H54 (cell line): ENCODE measurements at places on chromosomes 12 and 14.

DNA sequence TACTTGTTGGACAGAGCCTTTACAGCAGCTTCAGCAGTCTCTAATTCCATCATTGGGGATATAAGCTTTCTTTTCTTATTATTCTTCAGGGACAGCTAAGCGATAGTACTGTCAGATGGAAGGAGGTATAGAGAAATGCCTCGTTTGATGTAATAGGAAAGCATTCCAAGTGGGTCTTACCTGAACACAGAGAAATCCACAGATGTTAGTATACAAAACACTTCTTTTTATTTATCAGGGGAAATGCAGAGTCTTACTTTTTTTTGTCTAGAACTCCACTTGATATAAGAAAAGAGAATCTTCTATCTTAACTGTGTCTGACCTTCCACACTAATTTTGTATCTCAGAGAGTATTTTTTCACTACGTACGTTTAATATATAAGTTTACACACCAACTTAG, 1.9 kb downstream of the SYT1 start:
- DNase-seq = no peak

- DNase-seq = no peak
Observed at GRCh38 chr12:22350886-22351285, 16.4 kb upstream of the ST8SIA1 start.

GRCh38 chr12:131530422-131530821, 180.5 kb upstream of the SFSWAP start:
- no peak for DNase-seq

DNA sequence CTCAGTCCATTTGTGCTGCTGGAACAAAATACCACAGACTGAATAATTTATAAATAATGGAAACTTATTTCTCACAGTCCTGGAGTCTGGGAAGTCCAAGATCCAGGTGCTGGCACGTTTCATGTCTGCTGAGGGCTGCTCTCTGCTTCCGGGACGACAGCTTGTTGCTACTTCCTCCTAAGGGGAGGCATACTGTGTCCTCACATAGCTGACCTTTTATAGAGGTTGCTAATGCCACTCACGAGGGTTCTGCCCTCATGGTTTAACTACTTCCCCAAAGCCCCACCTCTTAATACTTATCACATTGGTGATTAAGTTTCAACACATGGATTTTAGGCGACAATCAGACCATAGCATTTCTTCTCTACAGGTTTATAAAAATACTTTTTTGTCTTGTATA, 411.1 kb downstream of the NRXN3 start:
- no peak for DNase-seq

GRCh38 chr12:125151284-125151683, 86.0 kb downstream of the AACS start:
- no peak for DNase-seq

DNA sequence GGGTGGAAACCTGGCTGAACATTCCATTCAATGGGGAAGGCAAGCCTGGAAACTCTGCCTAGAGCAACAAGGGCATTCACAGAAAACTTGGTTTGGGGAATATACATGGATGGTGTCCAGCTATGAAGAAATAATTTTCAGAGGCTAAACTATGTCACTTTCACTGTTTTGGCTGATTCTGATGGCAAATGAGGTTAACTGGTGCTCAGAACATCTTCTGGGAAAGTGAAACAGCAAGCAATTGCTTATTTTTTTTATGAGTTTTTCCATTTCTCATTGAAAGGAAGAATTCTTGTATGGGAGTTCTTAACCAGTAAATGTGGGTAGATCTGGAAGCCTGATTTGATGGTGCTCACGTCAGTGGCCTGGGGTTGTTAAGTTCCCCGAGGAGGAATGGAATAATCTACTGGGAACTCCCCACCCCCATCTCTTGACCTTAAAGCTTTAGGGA, 132.8 kb upstream of the BTG1 start:
- DNase-seq = no peak

DNA sequence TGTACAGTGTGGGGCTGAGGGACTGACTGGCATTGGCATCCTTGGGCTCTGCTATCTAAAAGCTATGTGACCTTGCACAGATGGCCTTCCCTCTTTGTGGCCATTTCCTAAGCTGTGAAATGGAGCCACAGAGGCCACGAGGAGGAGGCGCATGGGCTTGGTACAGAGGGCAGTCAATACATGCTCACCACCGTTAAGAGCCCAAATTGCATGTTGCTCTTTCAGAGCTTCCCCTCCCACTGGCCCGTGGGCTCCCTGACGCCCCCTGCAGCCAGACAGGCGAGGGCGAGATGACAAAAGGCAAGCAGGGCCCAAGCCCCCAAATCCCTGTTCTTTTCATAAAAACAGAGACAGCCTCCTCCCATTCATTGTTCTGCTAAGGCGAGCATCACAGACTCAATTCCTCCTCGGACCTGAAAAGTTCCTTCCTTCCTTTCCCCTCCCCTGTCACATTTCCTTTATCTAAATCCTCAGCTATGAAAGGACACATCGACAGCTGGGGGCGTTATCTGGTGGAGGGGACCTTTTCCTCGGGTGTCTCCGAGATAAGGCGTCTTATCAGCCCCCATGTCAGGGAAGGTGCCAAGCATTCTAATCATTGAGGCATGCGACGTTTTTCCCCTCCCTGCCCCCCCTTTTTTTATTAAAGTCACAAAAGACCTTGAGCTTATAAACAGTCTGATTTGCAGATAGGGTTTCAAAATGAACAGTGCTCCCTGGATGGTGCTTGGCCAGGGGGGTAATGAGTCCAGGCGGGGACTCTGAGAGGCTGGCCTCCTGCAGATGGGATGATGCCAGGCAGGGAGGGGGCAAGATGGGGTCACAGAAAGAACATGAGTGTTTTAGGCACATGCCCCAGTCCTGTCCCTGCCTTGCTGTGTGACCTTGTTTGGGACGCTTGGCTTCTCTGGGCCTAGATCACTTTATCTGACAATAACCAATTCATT, 26.4 kb downstream of the FAM222A start:
- DNase-seq = no peak

DNA sequence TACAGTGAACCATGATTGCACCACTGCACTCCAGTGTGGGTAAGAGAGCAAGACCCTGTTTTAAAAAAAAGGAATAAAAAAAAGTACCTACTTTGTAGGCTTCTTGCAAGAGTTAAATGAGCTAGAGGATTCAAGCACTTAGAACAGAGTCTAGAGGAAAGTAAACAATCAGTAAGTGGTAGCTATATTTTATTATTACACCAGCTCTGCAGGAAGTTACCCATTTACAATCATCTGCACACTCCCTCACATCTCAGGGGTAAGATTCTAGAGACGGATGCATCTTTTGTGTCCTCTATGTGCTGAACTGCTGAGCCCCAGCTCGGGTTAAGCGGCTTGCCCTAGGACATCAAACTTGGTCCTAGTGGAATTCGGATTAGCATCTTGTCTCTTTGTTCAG, 67.3 kb downstream of the KCNK10 start:
- DNase-seq = no peak

DNA sequence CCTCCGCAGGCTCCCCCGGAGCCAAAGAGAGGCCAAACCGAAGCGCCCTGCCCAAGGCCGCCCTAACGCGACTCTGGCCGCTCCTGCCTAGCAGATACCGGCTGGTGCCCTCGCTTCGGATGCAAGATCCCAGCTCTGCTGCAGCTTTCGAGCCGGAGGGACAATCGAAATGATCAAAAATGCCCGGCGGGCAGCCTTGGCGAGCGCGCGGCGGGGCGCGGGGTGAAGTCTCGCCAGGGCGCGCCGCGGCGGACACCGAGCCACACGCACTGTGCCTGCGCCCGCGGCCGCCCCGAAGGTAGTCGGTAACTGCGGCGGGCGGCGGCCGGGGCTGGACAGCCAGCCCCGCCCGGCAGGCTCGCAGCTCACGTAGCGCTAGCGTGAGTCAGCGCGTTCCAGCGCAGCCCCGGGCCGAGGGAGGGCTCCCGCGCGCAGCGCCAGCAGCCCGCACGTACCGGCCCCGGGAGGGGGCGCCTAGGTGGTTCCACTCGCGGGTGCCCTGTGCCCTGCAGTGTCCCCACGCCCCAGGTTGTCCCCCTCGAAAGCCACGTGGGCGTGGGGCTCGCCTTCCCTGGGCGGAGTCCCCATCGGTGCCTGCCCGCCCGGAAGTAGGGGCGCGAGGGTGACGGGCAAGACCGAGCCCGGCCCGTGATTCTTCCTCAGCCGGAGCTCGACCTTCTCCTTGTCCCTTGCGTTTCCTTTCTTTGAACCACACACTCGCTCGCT, 109.2 kb upstream of the EGLN3 start:
- DNase-seq = peak; percentile 77

DNA sequence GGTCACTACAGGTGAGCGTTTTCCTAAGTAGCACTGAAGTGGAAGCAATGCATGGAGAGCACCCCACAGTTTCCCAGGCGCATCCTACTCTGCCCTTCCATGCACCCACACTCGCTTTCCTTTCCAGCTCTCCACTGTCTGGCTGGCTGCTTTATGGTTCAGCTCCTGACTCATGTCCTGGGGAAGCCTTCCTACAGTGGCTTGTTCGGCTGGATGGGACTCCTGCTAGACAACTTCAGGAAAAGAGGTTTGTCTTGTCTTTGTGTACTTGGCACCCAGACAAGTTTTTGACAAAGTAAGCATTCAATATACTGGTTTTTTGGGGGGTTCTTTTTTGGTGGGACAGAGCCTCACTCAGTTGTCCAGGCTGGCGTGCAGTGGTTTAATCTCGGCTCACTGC, 21.6 kb downstream of the PPM1H start:
- no peak for DNase-seq

DNA sequence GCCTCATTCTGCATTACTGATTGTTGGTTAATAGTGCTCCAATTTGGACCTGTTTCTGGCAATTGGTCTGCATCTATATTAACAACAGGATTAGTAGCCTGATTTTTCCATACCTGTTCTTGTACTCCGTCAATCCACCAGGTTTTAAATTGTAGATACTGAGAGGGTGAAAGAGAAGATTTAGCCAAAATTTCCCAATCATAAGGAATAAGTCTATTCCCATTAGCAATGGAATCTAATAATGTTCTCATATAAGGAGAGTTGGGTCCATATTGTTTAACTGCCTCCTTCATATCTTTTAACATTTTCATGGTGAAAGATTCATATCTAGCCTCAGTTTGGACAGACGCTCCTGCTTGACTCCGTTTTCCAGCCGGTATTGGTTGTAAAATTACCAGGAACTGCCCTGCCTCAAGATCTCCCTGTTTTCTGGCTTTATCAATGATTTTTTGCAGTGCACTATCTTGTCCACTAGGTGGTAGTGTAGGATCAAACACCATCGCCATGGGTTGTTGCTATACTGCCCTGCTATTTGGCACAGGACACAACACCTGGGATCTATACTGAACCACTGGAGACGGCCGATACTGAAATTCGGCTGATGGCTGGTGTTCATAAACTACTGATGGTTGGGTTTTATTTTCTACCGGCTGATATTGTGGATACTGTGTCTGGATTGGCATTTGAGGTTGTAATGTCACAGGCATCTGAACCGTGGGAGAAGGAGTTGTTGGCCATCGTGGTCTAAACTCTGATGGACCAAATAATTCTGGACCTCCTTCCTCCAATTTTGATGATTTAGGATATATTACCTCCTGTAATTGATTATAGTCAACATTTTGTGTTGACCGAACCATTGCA, 25.2 kb downstream of the DHRS4L2 start:
- peak; percentile 33 for DNase-seq

DNA sequence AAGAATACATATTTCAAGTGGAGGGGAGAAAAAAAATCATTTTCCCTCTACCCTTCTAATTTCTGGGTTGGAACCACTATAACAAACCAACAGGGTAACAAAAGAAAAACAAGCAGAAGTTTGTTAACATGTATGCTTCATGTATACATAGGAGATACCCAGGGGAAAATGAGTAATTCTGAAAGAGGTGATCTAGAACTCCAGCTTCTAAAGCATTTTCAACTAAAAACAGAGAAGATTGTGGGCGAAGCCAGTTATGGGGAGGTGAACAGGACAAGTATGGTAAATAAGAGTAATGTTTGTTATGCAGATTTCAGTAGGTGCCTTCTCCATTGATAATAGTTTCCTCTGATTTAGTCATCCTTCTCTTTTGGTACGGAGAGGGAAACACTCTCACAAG, 16.7 kb downstream of the FNTB start:
- no peak for DNase-seq

DNA sequence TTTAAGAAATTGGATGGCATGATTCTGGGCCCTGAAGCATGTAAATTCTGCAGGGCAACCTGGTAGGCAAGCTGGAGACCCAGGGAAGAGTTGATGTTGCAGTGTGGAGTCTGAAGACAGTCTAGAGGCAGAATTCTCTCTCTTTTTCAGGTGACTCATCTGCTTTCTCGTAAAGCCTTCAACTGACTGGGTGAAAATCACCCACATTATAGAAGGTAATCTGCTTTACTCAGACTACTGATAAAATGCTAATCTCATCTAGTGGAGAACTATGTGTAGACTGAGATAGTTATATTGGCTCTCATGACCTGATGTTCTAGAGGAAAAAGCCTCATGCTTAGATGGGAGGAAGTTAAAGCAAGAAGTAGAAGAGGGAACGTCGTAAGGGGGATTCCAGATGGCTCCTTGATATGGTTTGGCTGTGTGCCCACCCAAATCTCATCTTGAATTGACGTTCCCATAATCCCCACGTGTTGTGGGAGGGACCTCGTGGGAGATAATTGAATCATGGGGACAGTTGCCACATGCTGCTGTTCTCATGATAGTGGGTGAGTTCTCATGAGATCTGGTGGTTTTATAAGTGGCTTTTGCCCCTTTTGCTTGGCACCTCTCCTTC, 723.8 kb downstream of the BCL11B start:
- no peak for DNase-seq

GRCh38 chr14:48900565-48900964, 685.6 kb downstream of the RPS29 start:
- no peak for DNase-seq

GRCh38 chr14:73266317-73266716, 29.0 kb downstream of the PAPLN start:
- DNase-seq = no peak

DNA sequence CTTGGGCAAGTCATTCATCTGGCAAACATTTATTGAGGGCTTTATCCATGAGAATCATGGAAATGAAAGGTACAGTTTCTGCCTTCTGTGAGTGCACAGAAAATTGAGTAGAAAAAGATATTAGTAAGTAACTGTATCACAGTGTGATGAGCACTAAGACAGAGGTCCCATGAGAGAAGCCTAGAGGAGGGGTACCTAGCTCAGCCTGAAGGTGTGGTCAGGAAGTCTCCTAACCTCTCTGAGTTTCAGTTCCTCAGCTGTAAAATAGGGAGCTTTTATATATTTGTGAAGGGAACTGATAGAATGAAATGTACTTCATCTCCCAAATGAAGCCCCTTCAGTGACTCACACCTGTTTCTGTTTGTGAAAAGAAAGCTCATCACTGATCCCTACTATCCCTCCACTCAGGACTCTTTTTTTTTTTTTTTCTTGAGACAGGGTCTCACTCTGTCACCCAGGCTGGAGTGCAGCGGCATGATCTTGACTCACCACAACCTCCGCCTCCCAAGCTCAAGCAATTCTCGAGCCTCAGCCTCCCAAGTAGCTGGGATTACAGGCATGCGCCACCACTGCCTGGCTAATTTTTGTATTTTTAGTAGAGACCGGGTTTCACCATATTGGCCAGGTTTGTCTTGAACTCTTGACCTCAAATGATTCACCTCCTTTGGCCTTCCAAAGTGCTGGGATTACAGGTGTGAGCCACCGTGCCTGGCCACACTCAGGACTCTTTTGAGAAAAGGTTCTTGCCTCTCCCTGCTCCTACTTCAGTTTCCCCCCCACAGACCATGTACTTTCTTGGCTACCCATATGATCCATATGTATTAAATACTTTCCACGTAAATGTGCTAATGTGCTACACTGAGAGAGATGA, 93.7 kb upstream of the FUT8 start:
- no peak for DNase-seq
